Progenitor cell of endocrine pancreas (in vitro differentiated cells): ENCODE measurements at places on chromosomes 12 and 14.

GRCh38 chr12:105454688-105455087 lies 124.2 kb downstream of the C12orf75 start:
- no peak for DNase-seq
- H3K4me1 ChIP-seq: peaks cover 2% of the 10 kb centered on the region
- no peaks in the 10 kb centered on the region for H3K36me3 ChIP-seq
- H3K27me3 ChIP-seq: no peaks in the 10 kb centered on the region

GRCh38 chr12:122982477-122982815 lies 2.0 kb downstream of the ARL6IP4 start:
- H3K4me1 ChIP-seq: peaks cover 15% of the 10 kb centered on the region
- peak overlapping the region; percentile 60 for H3K4me3 ChIP-seq
- H3K27me3 ChIP-seq: no peaks in the 10 kb centered on the region

GRCh38 chr14:38930022-38930421 lies 173.0 kb downstream of the SEC23A start:
- H3K27me3 ChIP-seq: no peaks in the 10 kb centered on the region
- peak overlapping the region; percentile 60 for H3K27ac ChIP-seq
- DNase-seq: no peak
- H3K36me3 ChIP-seq: peaks cover 4% of the 10 kb centered on the region

DNA sequence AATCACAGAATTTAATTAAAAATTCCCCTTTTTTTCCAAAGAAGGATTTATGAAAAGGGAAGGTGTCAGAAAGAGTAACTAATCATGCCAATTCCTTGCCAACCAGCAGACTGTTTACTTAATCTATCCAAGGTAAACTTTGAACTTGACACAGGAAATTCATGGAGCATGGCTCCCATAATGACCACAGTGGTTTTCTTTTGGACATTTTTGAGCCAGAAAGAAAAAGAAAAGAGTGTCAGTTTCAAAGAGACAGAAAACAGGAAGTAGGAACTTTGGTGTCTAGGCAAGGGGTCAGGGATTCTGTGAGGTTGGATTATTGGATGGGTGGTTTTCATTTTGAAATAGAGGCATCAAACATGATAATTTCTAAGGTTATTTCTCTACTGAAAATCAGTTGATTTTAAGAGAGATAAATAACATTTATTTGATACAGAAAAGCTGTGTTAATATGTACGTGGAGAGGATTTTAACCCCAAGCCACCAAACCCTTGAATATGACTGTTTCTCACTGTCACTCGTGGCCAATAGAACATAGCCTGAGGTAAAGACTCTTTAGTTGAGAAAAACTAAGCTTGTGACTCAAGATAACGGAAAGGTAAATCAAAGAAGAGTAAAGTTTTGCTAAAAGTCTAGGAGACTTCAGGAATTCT lies 196.1 kb downstream of the TTC6 start:
- DNase-seq: no peak
- H3K36me3 ChIP-seq: peaks cover 7% of the 10 kb centered on the region
- H3K27me3 ChIP-seq: no peaks in the 10 kb centered on the region
- H3K27ac ChIP-seq: peak overlapping the region; percentile 33
- peaks cover 9% of the 10 kb centered on the region for H3K4me1 ChIP-seq
- no peak overlapping the region for H3K4me3 ChIP-seq

DNA sequence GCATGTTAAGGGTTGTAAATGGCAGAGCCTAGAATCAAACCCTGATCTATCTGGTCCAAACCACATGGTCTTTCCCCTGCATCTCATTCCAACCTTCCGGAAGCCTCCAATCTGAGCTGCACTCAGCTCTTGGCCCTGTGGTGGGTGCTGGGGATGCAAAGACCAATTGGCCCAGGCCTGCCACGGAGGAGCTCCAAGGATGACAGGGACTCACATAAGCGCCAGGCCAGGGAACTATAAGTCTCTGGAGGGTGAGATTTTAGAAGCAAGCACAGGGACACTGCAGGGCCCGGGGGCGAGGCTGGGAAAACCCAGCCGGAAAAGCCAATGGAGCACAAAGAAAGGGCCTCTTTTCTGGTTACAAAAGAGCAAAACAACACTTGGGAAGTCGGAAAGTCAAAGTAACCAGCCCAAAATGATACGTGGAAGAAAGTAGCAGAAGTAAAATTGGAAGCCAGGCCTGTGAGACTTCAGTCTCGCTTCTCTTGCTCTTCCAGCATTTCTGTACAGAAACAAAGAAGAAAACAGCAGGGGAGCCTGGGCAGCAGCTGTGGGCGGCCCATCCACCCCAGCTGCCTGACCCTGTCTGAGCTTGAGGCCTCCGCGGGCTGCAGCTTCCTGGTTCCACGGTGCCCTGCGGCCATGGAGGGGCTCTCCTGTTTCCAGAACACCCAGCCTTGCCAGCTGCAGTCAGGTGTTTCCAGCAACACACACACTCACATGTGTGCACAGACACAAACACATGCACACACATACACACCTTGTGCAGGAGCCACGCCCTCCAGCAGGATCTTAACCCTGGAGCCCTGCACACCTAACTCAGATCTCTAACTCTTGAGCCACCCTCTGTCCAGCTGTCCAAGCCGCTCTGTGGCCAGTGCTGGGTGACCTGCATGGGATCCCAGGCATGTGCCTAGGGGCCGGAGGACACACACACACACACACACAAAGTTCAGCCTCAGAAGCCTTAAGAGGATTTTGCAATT lies 178.2 kb downstream of the BCL11B start:
- no peaks in the 10 kb centered on the region for H3K4me1 ChIP-seq
- H3K36me3 ChIP-seq: no peaks in the 10 kb centered on the region
- no peak overlapping the region for H3K4me3 ChIP-seq
- no peak for DNase-seq
- no peak overlapping the region for H3K27ac ChIP-seq

GRCh38 chr14:57845802-57846531 lies 19.9 kb downstream of the SLC35F4 start:
- H3K27me3 ChIP-seq: peaks cover 20% of the 10 kb centered on the region
- no peak overlapping the region for H3K4me3 ChIP-seq
- no peak for DNase-seq
- H3K36me3 ChIP-seq: no peaks in the 10 kb centered on the region

DNA sequence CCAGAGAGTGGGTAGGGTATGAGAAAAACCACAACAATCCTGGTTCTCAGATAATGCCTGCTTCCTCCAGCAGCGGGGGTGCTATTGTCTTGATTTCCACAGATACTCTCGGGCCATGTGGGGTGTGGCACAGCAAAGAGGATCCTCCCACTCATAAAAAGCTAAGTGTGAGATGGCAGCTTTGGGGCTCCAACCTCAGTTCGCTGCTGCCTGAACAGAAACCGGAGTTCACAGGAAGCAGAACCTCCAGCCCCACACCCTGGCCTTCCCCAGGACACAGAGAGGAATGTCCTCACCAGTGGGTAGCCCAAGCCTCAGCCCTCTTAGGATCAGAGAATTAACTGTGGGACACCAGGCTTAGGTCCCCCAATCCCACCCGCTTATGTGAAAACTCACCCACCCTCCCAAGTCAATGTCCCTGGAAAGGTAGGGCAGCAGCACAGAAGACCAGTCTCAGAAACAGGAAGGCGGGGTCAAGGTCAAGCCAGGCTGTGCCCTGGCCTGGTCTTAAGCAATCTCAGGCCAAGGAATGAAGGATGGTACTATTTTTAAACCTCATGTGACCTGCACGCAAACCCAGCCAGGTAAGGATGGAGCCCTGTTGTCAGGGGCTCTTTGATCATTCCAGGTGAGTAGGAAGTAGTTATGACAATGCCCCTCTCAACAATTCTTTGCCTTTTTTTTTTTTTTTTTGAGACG lies 9.0 kb downstream of the KCTD10 start:
- H3K36me3 ChIP-seq: peaks cover 5% of the 10 kb centered on the region
- H3K27me3 ChIP-seq: no peaks in the 10 kb centered on the region
- DNase-seq: no peak
- H3K4me3 ChIP-seq: no peak overlapping the region

DNA sequence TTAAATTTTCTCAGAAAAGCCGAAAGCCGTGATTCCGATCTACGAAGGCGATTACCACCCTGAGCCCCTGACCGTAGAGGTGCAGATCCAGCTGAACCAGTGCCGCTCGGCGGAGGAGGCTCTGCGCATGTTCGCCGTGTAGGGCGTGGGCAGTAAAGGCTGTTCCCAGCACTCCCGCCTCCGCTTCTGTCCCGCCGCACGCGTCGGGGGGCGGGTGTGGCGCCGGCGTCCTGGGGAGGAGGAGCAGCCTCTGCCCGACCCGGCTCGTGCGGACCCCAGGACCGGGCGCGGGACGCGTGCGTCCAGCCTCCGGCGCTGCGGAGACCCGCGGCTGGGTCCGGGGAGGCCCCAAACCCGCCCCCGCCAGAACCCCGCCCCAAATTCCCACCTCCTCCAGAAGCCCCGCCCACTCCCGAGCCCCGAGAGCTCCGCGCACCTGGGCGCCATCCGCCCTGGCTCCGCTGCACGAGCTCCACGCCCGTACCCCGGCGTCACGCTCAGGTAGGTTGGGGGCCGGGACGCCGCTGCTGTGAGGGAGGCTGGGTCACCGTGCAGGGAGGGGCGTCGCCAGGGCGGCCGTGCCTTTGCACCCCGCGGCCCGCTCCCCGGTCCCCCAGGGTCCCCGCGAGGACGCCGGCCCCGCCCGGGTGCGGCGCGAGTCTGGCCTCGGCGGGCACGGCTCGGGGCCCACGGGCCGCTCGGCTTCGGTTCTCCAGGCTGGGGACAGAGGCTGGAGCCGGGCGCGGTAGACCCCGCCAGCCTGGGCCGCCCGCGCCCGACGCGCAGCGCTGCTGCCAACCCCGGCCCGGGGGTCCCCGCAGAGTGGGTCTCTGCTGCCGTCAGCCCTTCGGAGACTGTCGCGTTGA lies at the start of gene B3GNT4:
B3GNT4 (plus strand) TSS at position 409 of the 866 bp plus-strand sequence. CDS start 910 bp downstream, outside the sequence.
- peak; percentile 42 for DNase-seq
- no peak within 1 kb of the TSS for H3K27ac ChIP-seq
- peaks cover 10% of the 10 kb centered on the region for H3K36me3 ChIP-seq
- H3K4me3 ChIP-seq: peak within 1 kb of the TSS; percentile 70

- no peak overlapping the region for H3K4me3 ChIP-seq
- no peaks in the 10 kb centered on the region for H3K27me3 ChIP-seq
- H3K27ac ChIP-seq: no peak overlapping the region
These were observed 11.2 kb upstream of the FKBP11 start for GRCh38 chr12:48936379-48936979.
